ENCODE measurements at places on chromosomes 13 and 19. TPM values are rescaled to one million over a fixed set of nuclear protein-coding genes. Genes with fewer than 3 reads are reported as not detected.

- DNase-seq, result no peak
These were observed 40.6 kb downstream of the DCLK1 start for GRCh38 chr13:36090592-36090991.

DNA sequence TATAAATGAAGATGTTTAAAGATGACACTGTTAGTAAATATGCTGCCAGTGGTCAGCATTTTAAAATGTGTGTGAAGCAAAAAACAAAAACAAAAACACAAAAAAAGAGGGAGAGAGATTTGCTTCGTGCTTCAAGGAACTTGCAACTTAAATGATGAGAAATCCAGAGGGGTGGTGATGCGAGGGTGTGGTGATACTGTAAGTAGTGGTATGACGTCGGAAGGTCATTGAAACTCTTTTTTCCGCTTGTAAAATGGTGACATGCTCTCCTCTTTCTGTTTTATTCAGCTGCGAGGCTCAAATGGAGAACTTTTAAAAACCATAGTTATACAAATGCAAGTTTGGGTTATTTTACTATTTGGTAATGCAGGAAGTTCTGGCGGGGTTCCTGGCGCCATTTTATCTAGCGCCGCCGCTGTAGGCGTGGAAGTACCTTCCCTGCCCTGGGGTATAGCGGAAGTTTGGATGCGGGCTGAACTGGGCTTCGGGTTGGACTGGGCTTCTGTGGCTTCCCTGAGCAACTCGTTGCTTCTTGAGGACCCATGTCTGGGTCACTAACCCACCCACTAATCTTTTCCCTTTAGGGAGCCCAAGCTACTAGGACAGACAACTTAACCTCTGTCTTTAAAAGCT, 34.8 kb downstream of the DGKH start:
- DNase-seq, result no peak

DNA sequence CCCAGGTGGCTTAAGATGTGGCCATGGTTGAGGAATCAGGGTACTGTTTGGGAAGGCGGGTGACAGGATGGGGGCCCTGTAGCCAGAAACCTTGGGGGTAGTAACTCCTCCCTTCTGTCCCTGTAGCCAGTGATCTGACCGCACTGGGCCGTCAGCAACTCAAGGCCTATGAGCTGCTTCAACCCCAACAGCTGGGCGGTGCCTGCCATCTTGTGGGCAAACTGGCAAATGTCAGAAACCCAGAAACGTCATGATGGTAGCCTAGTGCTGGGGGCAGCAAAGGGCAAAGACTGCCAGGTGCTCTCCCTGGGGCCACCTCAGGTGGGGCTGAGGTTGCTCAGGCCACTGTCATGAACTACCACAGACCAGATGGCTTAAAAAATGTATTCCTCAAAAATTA, 3.5 kb downstream of the COPE start:
- no peak for DNase-seq

DNA sequence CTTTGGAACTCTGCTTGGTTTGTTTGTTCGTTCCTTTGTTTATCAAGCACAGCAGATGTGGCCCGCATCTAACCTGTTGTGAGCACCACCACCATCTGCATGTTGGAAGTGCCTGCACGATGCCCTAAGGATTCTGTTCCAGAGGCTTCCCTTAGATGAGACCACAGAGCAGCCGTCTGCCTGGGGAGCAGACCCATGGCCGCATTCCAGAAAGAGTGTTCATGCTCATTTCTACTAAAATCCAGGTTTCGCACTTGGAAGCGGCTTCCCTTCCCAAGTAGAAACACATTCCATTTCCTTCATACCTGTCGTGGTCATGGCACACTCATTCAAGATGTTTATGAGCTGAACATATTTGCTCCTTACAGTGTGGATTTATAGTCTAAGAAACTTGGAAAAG, 27.2 kb downstream of the COL4A2 start:
- DNase-seq, result no peak

PRR12 gene
- total RNA-seq, result 37.0 TPM

CEBPG gene
- 21.2 TPM for total RNA-seq
